ENCODE measurements at places on chromosomes 3 and 15. TPM values are rescaled to one million over a fixed set of nuclear protein-coding genes. Genes with fewer than 3 reads are reported as not detected.

DNA sequence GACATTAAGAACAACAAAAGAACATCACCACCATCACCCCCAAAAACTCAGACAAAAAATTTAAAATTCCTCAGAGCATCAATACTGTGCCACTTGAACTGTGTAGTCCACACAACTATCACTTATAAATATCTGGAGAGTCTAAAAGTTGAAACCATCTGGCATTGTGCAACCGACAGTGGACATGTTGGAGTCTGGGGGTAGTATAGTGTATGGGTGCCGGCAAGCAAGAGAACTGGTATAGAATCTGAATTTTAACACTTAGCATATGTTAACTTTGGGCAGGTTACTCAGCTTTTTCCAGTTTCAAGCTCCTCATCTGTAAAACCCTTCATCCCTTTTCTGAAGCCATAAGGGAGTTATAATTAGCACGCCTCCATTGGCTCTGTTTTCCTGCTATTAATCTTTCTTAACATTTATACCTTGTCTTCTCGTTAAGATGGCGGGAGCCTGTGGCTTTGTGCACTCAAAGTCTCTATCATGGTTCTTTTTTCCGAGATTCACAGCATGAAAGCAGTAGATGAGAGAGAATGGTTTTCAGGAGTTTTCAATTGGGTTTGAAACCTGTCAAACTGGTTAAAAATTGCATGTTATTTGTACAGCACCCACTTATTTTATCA is 255.7 kb upstream of the TBL1XR1 start:
- DNase-seq, result no peak

- no peak for DNase-seq
These were observed 143.1 kb downstream of the ARNT2 start for GRCh38 chr15:80547264-80547663.

- no peak for DNase-seq
These were observed 175.6 kb upstream of the BCL6 start for GRCh38 chr3:187920913-187921312.

ZCWPW2 gene
- total RNA-seq, result 1.7 TPM

ARGFX gene
- total RNA-seq, result not detected

GRCh38 chr15:101171954-101172353 is 79.9 kb downstream of the CHSY1 start:
- DNase-seq, result no peak

- no peak for DNase-seq
These were observed 101.2 kb upstream of the SMAD3 start for GRCh38 chr15:66964111-66964738.

ZMYND10 gene
- 0.26 TPM for total RNA-seq

- no peak for DNase-seq
These were observed 14.9 kb downstream of the SMAD3 start for GRCh38 chr15:67080118-67080899.

GRK7 gene
- total RNA-seq, result not detected

GRCh38 chr15:81294516-81294880 is 29.4 kb downstream of the STARD5 start:
- no peak for DNase-seq

- DNase-seq, result no peak
These were observed 82.9 kb downstream of the CLDN1 start for GRCh38 chr3:190239325-190239724.

DNA sequence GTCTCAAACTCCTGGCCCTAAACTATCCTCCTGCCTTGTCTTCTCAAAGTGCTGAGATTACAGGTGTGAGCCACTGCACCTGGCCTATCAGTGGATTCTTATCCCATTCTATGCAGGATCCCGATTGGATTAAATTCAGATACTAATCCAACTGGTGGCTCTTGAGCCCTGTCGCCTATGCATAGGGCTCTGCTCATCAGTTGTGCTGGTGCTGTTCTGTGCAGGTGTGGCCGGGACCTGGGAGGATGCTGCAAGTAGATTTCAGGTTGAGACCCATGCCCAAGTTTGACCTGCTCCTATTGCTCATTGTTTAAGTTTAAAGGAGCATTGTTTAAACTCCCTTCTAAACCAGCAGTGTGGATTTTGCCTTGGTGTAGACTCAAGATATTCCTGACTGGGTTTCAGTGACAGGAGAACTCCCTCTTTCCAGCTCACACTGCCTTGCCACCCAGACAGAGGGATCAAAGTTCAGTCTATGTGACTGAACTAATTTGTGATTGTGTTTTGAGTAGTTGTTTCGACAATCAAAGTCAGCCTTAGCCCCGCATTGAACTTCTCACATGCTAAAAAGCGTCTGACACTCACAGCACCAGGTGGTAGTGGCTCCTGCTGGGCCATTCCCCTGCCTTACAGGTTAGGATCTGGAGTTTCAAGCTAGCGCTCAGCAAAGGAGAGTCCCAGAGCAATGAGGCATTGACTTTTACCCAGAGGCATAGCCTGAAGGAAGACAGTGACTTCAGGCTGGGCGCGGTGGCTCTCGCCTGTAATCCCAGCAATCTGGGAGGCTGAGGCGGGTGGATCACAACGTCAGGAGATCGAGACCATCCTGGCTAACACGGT is 45.0 kb upstream of the PIK3CB start:
- no peak for DNase-seq

GRCh38 chr3:184284696-184285095 is 8.9 kb downstream of the ECE2 start:
- no peak for DNase-seq

- DNase-seq, result no peak
These were observed 23.5 kb downstream of the MAGEF1 start for GRCh38 chr3:184688251-184688881.

GRCh38 chr3:110227991-110228390 is 843.6 kb upstream of the NECTIN3 start:
- no peak for DNase-seq

EFCAB12 gene
- 0.26 TPM for total RNA-seq

GRCh38 chr3:73915886-73916285 is 291.1 kb upstream of the PDZRN3 start:
- DNase-seq, result no peak

DPPA2 gene
- not detected for total RNA-seq

DNA sequence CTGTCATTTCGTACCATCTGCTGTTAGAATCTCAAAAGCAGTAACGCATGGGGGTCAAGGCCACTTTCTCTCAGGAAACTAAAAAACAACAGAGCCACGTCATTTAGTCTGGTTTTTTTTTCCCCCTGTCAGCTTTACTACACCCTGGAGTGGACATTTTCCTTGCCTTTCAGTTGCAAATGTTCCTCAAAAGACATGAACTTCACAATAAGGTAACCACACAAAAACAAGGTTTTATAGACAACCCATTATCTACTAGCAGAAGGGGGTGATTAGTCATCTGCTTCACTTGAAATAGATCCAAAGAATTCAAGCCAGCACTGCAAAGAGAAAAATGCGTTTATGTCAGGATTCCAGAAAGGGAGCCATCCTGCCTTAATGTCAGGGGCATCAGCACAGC is 171.8 kb upstream of the CDIN1 start:
- no peak for DNase-seq

- DNase-seq, result no peak
These were observed 26.7 kb downstream of the LRRFIP2 start for GRCh38 chr3:37147666-37148065.

- no peak for DNase-seq
These were observed 45.4 kb downstream of the MAGEF1 start for GRCh38 chr3:184666442-184666841.

CRYGS gene
- total RNA-seq, result 3.4 TPM

DNA sequence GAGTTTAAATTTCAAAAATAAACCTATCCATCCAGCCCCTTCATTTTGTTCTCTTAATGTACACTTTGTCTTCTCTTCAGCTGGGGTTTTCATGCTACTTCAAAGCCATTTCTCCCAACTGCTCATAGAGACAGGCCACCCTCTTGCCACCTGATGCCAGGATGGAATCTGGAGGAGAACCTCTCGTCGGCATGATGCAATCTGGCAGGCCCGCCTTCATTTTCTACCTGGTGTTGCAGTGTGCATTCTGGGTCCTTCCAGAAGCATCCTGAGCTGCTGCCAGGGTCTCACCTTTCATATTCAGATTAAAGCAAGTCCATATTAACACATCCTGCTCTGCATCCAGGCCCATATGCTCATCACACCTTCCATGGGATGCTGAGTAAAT is 60.8 kb downstream of the CTNNB1 start:
- DNase-seq, result no peak

GADL1 gene
- 0.10 TPM for total RNA-seq

GRCh38 chr15:48794697-48795134 is 16.2 kb downstream of the CEP152 start:
- DNase-seq, result no peak

LINGO1 gene
- total RNA-seq, result 1.7 TPM

DNA sequence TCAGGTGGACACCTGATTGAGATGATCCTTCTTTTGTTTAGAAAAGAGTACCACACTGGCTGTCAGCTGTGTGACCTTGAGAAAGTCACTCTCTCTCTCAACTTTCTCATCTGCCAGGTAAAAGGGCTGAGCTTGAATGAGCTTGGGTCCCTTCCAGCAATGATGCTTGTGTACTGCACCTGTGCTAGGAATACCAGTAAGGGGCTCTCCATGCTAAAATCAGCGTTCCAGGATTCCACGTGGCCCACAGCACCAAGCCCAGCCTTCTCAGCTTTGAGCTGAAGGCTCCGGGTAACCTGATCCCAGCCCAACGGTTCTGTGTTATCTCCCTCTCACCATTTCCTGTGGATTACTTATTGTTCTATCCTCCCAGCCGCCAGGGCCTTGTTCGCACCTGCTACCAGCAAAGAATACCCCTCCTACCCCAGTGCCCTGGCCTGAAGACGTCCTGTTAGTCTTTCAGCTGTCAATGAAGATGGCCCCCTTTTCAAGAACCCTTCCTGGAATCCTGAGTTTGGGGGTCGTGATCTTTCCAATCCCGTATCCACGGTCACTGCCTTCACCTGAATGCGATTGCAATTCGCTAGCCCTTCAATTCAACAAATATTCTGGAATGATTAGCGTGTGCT is 54.2 kb upstream of the CGNL1 start:
- no peak for DNase-seq

DNA sequence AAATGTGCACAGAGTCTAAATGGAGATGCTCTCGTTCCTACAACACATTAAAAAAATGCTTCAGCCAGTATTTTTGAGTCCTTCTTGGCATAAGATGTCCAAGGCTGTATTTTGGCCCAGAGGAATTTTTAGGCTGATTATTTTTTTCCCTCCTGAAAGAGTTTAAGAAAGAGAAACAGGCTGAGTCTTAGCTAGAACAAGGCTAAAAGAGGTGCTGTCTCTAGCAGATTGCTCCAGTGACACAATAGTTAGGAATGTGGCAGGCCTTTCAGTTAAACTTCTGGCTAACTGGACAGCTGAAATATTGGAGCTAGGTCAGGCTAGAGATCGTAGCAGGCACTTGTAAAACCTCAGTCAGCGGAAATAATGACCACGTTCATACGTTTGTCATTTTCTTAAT is 271.4 kb upstream of the RARB start:
- DNase-seq, result no peak

GRCh38 chr3:5673521-5673920 is 486.0 kb downstream of the EDEM1 start:
- no peak for DNase-seq

ZNF106 gene
- 58.9 TPM for total RNA-seq

DNA sequence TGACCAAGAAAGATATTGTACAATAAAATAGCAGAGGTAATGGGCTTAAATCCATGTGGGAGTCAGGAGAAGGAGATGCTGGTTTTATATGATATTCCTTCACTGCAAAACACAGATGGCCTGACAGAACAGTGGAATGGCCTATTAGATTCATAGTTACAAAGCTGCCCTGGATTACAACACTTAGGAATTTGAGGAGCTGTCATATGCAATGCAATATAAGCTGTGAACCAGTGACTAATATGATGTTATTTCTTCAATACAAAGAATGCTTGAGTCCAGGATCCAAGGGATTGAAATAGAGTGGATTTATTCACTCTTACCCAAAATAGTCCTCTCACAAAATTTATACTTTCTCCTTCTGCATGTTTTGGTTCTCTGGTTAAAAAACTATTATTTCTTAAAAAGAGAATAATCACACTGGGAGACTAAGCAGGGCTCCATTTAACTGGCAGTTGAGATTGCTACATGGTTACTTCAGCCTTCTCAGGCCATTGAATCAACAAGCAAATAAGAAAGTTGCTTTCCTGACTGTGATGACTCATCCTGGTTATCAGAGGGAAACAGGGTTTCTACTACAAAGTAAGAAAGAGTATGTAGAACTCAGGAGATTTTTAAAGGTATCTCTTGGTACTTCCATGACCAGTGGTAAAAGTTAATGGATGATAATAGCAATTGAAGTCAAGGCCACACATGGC is 79.8 kb upstream of the ZPLD1 start:
- DNase-seq, result no peak

- DNase-seq, result peak; percentile 63
These were observed 74.6 kb downstream of the PRICKLE2 start for GRCh38 chr3:64150623-64151207.

- no peak for DNase-seq
These were observed 31.6 kb downstream of the EIF4E3 start for GRCh38 chr3:71693641-71694040.

HCLS1 gene
- 37.4 TPM for total RNA-seq

DNA sequence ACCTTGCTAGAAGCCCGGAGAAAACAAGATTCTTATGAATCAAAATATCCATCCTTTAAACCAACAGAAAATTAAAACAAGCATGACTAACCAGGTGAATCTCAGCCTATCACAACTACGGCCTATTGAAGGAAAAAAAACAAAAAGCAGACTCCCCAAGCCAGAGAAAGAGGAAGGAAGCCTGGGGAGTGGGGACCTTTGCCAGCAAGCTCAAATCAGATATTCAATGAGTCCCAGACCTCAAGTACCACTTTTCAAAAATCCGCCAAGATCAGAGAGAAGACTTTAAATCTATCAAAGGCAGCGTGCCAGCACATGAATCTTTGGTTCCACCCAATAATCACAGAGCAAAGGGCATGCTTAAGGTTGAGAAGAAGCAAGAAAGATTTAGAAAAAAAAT is 253.8 kb downstream of the NTRK3 start:
- no peak for DNase-seq

SLC2A2 gene
- not detected for total RNA-seq

- peak; percentile 46 for DNase-seq
These were observed 69.3 kb downstream of the CHAC1 start for GRCh38 chr15:41022487-41023090.

DNA sequence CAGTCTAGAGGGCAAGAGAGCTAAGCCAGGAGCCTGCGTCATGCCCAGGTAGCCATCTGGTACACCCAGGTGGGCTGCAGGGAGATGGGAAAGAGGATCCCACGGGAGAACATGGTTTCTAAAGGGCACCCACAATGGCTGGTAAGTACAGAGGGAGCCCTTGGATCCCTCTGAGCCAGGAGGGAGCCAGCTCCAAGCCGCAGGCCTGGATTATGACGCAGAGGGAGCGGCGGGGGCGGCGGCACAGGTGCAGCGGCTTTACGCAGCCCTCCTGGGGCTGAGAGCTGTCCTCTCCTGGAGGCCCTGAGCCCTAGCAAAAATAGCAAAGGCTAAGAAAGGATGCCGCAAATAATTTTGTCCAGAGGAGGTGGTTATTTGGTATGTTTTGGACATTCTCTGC is 2.8 kb downstream of the CAV3 start:
- no peak for DNase-seq

ASB14 gene
- not detected for total RNA-seq

CLDN18 gene
- total RNA-seq, result not detected
